GM18507 (cell line): ENCODE measurements at places on chromosomes 12 and 14.

DNA sequence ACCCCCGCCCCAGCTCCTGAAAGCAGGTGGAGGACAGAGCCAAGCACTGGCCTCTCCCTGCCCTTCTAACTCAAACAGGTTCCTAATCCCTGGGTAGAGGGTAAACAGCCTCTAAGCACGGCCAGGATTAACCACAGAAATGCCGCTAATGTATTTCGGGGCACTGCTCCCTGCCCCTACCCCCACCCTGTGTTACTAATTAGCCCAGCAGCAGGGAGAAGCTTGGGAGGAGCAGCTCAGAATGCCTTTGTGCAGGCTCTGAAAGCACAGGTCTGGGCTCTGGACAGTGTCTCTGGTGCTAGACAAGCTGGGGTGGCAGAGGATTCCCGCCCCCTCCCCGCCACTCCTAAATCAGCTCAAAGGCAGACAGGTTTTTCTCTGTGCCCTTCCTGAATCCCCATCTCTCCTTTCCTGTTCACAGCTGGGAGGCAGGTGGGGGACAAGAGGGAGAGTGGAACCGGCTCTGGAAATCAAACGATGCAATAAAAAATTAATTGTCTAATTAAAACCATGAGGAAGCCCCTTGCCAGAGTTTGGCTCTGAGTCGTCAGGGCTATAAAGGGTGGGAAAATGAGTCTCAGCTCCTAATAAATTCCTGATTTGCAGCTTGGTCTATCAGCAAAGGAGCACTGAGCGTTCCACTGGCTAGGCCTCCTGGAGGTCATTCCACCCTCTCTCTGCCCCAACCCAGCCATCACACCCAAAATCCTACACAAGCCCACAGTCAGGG, 53.0 kb downstream of the SMUG1 start:
- DNase-seq, result no peak

- DNase-seq, result no peak
Measured at GRCh38 chr12:18612971-18613370, 124.8 kb downstream of the PLCZ1 start.

- DNase-seq, result no peak
Measured at GRCh38 chr14:26173581-26174110, 424.2 kb downstream of the NOVA1 start.

- DNase-seq, result no peak
Measured at GRCh38 chr12:68119250-68119649, 40.3 kb downstream of the IFNG start.

- no peak for DNase-seq
Measured at GRCh38 chr12:132255642-132256041, 73.7 kb downstream of the GALNT9 start.

- DNase-seq, result no peak
Measured at GRCh38 chr14:96146131-96146771, 58.4 kb upstream of the BDKRB2 start.

DNA sequence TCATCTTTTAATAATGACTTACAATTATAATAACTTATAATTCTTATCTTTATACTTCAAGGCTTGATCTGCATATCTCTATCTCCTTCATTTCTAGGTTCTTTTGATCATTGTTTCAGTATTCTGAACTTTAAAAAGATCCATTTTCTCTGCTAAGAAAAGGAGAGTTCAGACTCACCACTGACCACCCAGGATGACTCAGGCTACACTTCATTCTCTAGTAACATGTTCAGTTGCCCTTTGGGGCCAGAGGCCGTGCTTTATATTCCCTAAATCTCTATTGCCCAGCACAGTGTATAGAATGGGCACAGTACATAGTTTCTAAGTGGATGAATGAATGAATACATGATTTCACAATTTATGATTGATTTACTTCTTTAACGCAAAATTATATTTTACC, 268.7 kb downstream of the AKAP6 start:
- no peak for DNase-seq

GRCh38 chr14:69190191-69190590, 1.1 kb upstream of the EXD2 start:
- no peak for DNase-seq

GRCh38 chr14:68888883-68889282, 90.2 kb downstream of the ACTN1 start:
- no peak for DNase-seq

DNA sequence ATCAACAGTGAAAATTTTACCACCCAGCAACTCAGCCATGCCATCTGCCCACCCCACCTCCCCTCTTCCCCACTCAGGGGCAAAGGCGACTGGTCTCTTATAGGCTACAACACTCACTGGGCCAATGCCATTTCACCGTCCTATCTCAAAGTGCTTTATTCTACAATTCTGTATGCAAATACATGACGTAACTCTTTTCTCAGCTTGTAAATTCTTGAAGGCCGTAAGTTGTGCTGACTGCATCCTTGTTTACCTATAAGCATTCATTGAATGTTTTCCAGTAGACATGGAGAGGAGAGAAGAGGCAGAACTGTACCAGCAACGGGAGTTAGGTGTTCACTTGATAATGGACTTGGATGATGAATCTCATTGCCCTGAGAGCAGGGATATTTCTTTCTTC, 15.6 kb downstream of the BCL2L14 start:
- no peak for DNase-seq
